WTC11 (cell line): ENCODE measurements at places on chromosomes 13 and 19. TPM values are rescaled to one million over a fixed set of nuclear protein-coding genes. Genes with fewer than 3 reads are reported as not detected.

GRCh38 chr13:67094952-67095351 lies 135.2 kb downstream of the PCDH9 start:
- no peaks in the 10 kb centered on the region for H3K36me3 ChIP-seq
- no peak overlapping the region for H3K27ac ChIP-seq
- H3K27me3 ChIP-seq: no peaks in the 10 kb centered on the region
- no peak for DNase-seq
- no peaks in the 10 kb centered on the region for H3K4me1 ChIP-seq

GRCh38 chr19:33301144-33301899 lies 1.0 kb downstream of the CEBPA start:
- H3K27me3 ChIP-seq: peaks cover 41% of the 10 kb centered on the region
- H3K36me3 ChIP-seq: no peaks in the 10 kb centered on the region
- no peak overlapping the region for H3K27ac ChIP-seq
- H3K4me1 ChIP-seq: peaks cover 30% of the 10 kb centered on the region

GRCh38 chr13:47794963-47795362 lies 206.1 kb downstream of the SUCLA2 start:
- H3K36me3 ChIP-seq: peaks cover 26% of the 10 kb centered on the region
- H3K4me3 ChIP-seq: no peak overlapping the region
- no peak overlapping the region for H3K27ac ChIP-seq
- DNase-seq: no peak
- H3K27me3 ChIP-seq: peaks cover 6% of the 10 kb centered on the region

PSG11 gene
- total RNA-seq: not detected in 3 replicates

FAM216B gene
- not detected in 3 replicates for total RNA-seq

HCN2 gene
- total RNA-seq: 8.0 to 9.2 TPM (median 8.1 TPM) in 3 replicates
